ENCODE measurements at places on chromosomes 7 and 10. TPM values are rescaled to one million over a fixed set of nuclear protein-coding genes. Genes with fewer than 3 reads are reported as not detected.
A peak's percentile ranks its signal among the peaks of the same experiment; 100 is the strongest.

CC2D2B gene
- not detected for polyA plus RNA-seq

DNA sequence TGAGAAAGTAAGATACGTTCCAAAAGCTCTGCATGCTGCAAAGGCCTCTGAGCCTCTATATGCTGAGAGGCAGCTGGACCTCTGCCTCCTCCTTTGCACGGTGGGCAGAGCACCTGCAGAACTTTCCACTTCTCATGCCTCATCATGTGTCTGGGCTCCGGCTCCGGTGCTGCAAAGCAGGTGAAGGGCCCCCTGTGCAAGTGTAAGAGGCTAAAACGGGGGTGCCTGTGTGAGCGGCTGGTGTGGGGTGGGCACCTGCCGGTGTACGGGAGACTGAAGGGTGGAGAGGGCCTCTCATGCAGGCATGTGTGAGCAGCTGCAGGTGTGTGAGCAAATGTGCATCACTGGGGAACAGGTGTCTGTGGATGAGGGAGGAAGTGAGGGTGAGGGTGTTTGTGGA lies 121.0 kb downstream of the KCNMA1 start:
- DNase-seq: no peak

DNA sequence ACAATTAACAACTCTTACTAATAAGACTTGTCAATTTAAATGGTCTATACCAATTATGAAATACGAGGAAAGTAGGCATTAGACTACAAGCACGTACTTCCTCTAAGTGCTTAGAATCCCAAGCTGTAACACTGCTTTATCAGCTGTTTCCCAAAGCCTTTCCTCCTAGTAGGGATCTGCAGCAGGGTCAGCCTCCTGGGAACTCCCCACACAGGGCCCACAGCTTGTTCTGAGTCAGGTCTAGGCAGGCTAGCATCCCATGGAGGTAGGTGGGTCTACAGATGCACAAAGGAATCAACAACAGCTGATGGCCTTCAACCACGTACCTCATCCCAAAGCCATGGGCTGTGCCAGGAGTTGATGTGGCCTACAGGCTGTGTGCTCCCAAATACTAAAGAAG lies 14.7 kb downstream of the MMS19 start:
- DNase-seq: no peak

GRCh38 chr7:23443974-23444373 lies 26.3 kb downstream of the IGF2BP3 start:
- DNase-seq: no peak

GRCh38 chr10:27529010-27529783 lies 25.1 kb downstream of the RAB18 start:
- DNase-seq: no peak

DNA sequence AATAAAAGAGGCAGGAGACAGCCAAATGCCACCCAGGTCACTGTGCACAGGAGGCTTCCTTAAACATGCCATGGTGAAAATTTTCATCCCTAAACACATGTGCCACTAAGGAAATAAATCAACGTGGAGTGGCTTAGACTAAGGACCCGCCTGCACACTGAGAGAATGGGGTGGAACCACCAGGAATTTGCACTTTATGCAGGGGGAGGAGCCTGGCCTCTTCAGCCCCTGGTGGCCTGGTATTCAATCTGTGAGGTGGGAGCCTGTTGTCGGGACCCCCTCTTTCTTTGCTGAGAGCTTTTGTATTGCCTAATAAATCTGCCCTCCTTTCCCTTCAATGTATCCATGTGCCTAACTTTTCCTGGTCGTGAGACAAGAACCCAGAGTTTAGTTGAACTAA lies 204.6 kb upstream of the NRP1 start:
- no peak for DNase-seq

GPR158 gene
- polyA plus RNA-seq: 2.5 TPM

VAX1 gene
- polyA plus RNA-seq: 0.48 TPM

GRCh38 chr7:21256310-21256877 lies 171.5 kb upstream of the SP4 start:
- DNase-seq: peak; percentile 88

CRCP gene
- polyA plus RNA-seq: 41.2 TPM

DNA sequence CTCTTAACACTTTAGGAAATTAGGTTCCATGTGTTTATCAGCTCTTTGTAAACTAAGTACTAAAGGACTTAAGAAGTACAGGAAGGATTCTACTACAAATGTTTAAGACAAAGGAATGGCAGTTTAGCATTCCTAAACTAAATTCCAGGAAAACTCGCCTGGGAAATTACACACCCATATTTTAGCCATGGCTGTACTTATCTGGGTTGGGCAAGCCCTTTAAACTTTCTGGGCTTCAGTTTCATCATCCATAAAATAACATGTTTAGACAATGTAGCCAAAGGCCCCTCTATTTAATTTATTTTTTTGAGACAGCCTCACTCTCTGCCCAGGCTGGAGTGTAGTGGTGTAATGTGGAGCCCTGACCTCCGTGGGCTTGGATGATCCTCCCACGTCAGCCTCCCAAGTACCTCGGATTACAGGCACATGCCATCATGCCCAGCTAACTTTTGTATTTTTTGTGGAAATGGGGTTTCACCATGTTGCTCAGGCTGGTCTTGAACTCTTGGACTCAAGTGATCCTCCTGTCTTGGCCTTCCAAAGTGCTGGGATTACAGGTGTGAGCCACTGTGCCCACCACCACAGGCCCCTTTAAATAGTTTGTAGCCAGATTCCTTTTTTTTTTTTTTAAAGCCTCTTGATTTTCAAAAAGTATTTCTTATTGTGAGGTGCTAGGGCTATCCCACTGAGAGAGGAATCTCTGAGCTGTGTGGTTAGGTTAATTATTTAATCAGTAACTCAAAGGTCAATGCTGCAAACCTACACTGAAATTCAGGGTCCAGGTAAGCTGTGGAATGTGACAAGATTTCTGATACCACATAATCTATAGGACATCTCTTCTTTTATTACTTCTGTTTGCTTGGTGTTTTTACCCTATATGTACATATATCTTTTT lies 32.1 kb downstream of the TMEM60 start:
- DNase-seq: no peak

TMEM213 gene
- polyA plus RNA-seq: not detected

PTEN gene
- polyA plus RNA-seq: 29.6 TPM

DNA sequence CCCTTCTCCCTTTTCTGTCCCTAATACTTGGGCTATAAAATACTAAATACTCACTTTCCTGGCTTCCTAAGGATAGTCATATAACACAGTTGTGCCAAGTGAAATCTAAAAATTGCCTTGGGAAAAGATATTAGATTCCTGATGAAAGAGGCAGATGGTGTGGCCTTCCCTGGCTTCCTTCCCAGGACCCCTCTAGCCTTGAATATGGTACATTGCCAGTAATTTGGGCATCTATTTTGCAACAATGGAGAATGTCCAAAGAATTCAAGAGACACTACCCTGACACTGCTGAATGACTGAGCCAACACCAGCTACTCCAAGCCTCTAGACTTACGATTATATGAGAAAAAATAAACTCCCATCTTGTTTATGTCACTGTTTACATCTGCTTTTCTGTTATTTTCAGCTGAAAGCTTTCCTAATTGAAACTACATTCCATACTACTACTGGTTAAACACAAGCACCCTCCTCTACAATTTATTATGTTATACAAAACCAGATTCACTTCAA lies 17.9 kb downstream of the COPG2 start:
- peak; percentile 70 for DNase-seq

GRCh38 chr7:41568135-41568534 lies 134.8 kb downstream of the INHBA start:
- no peak for DNase-seq

ABCA13 gene
- not detected for polyA plus RNA-seq

DNA sequence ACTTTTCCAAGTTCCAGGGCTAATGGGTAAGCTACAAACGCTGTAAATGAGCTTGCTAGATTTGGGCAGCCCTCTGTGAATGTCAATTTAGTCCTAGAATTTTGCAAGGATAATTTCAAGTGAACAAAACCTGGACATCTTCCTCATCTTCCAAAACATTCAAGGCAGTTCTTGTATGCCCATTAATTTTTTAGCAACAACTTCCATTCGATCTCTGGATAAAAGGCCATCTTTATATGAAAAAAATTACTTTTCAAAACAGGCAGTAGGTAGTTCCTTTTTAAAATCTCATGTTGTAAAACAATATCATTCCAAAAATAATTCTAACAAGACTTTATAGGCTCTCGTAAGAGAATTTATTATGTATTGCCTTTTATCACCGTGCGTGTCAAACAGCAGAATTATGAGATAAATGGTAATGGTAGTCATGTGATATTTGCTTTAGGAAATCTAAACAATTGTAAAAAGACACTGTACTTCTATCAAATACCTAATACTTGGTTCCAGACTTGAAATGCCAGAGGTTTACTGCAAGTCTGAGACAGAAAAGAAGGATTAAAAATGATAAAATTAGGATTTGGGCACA lies 143.7 kb upstream of the NRP1 start:
- no peak for DNase-seq

- DNase-seq: no peak
Observed at GRCh38 chr10:10598297-10598696, 419.4 kb upstream of the CELF2 start.

FOXP2 gene
- polyA plus RNA-seq: 0.29 TPM
